ENCODE measurements at places on chromosomes 4 and X.

GRCh38 chrX:17470136-17470535 is 95.1 kb downstream of the NHS start:
- no peaks in the 10 kb centered on the region for H3K27me3 ChIP-seq
- no peak overlapping the region for H3K4me3 ChIP-seq
- DNase-seq: no peak
- no peaks in the 10 kb centered on the region for H3K4me1 ChIP-seq
- H3K27ac ChIP-seq: no peak overlapping the region

DNA sequence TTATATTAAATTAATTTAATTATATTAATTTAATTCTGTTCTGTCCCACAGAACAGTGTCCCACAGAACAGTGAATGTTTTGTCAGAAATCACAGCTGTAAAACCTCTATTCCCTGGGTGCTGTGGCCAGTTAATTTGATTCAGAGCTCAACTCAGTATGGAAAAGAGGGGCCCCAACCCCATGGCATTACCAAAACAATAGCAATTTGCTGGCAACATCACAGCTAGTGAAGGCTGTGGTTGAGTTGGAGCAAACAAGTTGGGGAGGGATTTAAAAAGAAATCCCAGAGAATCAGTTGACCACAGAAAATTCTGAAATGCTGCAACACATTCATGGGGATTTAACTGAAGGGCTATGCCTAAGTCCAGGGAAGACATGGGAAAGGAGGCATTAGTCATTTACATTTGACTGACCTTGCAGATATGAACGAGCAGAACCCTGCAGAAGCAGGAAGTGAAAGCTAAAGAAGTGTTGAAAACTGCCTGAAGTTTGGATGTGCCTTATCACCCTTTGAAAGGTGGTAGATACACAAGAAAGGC is 30.1 kb downstream of the PDHA2 start:
- no peaks in the 10 kb centered on the region for H3K27me3 ChIP-seq
- H3K36me3 ChIP-seq: no peaks in the 10 kb centered on the region
- H3K4me3 ChIP-seq: no peak overlapping the region
- no peak for DNase-seq
- H3K27ac ChIP-seq: no peak overlapping the region

- no peaks in the 10 kb centered on the region for H3K36me3 ChIP-seq
- H3K4me1 ChIP-seq: no peaks in the 10 kb centered on the region
- no peak for DNase-seq
- H3K4me3 ChIP-seq: no peak overlapping the region
- no peak overlapping the region for H3K27ac ChIP-seq
These were observed 159.9 kb downstream of the TRIML1 start for GRCh38 chr4:188299161-188299560.

DNA sequence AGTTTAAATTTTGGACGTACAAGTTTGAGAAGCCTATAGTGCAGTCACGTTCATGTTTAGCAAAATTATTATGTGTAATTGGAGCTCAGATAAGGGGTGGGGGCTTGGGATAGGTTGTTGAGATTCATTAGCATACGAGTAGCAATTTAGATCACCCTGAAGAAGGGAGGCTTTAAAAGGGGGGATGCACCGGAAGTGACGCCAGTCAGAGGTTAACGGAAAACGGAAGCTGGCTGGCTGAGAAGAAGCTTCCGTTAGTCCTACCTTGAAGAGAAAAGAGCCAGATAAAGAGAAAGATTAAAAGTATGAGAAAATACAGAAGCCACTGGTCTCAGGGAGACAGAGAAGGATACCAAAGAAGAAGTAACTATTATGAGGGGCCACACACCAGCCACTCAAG is 1.1 kb upstream of the NXT2 start:
- no peaks in the 10 kb centered on the region for H3K36me3 ChIP-seq
- no peak overlapping the region for H3K27ac ChIP-seq
- H3K4me3 ChIP-seq: no peak overlapping the region
- H3K4me1 ChIP-seq: peaks cover 2% of the 10 kb centered on the region
- DNase-seq: no peak
- peaks cover 2% of the 10 kb centered on the region for H3K27me3 ChIP-seq

- peaks cover under 1% of the 10 kb centered on the region for H3K4me1 ChIP-seq
- no peak for DNase-seq
- no peak overlapping the region for H3K4me3 ChIP-seq
- H3K27ac ChIP-seq: no peak overlapping the region
These were observed 7.0 kb upstream of the LRAT start for GRCh38 chr4:154736770-154737169.

DNA sequence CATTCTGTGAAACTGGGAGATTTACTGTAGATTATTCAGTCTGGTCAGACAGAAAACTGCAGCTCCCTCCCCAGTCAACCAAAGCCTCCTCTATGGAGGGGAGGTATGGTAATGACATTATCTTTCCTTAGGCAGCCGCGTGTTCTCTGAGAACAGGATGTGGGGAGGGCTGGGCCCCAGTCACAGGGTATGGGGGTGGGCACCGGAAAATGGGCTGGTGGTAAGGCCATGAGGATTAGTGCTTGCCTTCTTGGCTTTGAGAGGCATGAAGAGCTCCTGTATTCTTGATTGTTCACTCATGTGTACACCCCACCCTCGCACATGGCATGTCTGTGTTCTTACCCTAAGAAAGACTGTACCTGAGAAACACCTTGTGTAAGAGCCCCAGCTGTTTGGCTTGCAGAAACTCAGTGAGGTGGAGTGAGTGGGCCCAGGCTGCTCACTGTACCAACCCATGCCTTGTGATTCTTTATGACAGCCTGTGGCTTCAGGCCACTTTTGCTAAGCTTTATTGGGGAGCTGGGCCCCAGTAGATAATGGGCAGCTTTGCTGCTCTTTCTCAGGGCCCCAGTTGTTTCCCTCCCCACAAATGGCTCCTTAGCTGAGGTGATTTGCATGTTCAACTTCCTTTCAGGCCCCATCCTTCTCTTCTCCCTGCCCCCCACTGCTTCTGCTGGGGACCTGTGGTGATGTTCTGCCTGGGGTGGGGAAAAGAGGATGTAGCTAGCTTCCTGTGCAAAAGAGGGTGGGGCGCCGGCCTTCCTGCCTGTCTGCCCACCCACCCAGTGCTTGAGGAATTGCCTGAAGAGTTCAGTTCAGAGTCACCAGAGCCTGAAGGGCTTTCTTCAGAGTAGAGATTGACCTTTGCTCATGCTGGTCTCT is 30.7 kb downstream of the MSN start:
- H3K4me1 ChIP-seq: peaks cover 86% of the 10 kb centered on the region
- peak; percentile 68 for DNase-seq
- H3K27ac ChIP-seq: peak overlapping the region; percentile 78
- peaks cover 18% of the 10 kb centered on the region for H3K36me3 ChIP-seq
- H3K4me3 ChIP-seq: peak overlapping the region; percentile 32

- H3K4me1 ChIP-seq: no peaks in the 10 kb centered on the region
- no peak overlapping the region for H3K4me3 ChIP-seq
- no peak for DNase-seq
- no peaks in the 10 kb centered on the region for H3K36me3 ChIP-seq
- no peak overlapping the region for H3K27ac ChIP-seq
These were observed 91.5 kb downstream of the HTR2C start for GRCh38 chrX:114675365-114675764.

GRCh38 chr4:101818362-101818761 is 27.8 kb downstream of the BANK1 start:
- H3K4me3 ChIP-seq: no peak overlapping the region
- no peak for DNase-seq

DNA sequence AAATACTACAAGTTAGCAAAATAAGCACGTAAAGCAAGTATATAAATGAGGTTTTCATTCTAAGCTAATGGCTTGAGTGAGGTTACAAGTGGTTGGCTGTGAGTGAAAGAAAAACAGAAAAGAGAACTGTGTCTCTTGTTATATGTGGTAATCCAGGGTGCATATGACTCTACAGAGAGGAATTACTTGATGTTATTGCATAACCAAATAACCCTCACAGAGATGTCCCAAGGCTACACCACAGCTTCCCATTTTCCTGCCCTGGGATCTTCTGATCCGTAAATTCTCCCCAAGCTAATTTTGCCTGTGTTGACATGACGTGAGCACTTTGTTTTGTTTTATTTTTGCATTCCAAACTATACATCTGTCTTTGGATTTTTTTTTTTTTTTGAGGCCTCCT is 470.0 kb upstream of the INTU start:
- no peak overlapping the region for H3K4me3 ChIP-seq
- no peaks in the 10 kb centered on the region for H3K4me1 ChIP-seq
- H3K27ac ChIP-seq: no peak overlapping the region
- H3K36me3 ChIP-seq: no peaks in the 10 kb centered on the region
- H3K27me3 ChIP-seq: no peaks in the 10 kb centered on the region

- no peak overlapping the region for H3K4me3 ChIP-seq
- H3K27ac ChIP-seq: no peak overlapping the region
- H3K27me3 ChIP-seq: peaks cover 23% of the 10 kb centered on the region
- DNase-seq: no peak
- no peaks in the 10 kb centered on the region for H3K4me1 ChIP-seq
These were observed 215.3 kb upstream of the TTC29 start for GRCh38 chr4:147160908-147161513.

- no peak for DNase-seq
- H3K4me3 ChIP-seq: no peak overlapping the region
- H3K36me3 ChIP-seq: peaks cover 81% of the 10 kb centered on the region
- no peaks in the 10 kb centered on the region for H3K4me1 ChIP-seq
These were observed 64.6 kb downstream of the ZAR1 start for GRCh38 chr4:48554606-48555005.

- no peak for DNase-seq
- H3K27me3 ChIP-seq: peaks cover 49% of the 10 kb centered on the region
- H3K27ac ChIP-seq: no peak overlapping the region
- H3K4me3 ChIP-seq: no peak overlapping the region
These were observed 3.4 kb downstream of the SORCS2 start for GRCh38 chr4:7195546-7196287.

DNA sequence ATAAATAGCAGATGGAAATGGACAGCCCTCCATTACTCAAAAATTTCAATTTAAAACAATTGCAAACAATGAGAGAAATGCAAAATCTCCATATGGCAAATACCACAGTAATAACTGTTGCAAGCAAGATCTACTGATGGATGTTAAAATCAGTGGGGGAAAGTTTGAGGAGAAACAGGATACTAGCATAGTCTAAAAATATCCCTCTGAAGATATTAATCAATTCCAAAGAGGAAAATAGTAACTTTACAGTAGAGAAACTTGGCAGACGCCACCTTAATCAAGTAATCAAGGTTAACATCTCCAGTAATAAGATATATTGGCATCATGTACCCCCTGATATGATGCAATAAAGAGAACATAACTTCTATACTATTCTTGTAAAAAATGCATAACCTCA is 344.8 kb downstream of the ZNF674 start:
- no peak for DNase-seq
- H3K4me3 ChIP-seq: no peak overlapping the region
- H3K36me3 ChIP-seq: no peaks in the 10 kb centered on the region

DNA sequence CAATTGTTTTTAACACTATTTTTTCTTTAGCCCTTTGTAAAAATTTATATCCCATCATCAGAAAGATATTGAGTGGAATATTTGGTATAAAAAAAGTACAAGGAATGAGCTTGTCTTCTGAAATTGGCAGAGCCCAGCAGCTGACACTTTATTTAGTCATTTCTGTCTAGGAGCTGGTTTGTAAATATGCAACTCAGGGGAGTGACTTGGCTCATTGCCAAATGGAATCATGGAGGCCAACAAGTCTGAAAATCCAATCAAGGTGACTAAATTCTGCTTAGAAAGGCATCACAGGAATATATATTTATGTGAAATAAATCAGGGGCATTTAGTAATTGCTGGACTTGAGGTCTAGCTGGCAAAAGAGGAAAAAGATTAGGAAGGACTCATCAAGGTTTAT is 74.4 kb downstream of the OTC start:
- no peaks in the 10 kb centered on the region for H3K4me1 ChIP-seq
- H3K36me3 ChIP-seq: no peaks in the 10 kb centered on the region
- no peak overlapping the region for H3K4me3 ChIP-seq
- DNase-seq: no peak
- H3K27ac ChIP-seq: no peak overlapping the region

DNA sequence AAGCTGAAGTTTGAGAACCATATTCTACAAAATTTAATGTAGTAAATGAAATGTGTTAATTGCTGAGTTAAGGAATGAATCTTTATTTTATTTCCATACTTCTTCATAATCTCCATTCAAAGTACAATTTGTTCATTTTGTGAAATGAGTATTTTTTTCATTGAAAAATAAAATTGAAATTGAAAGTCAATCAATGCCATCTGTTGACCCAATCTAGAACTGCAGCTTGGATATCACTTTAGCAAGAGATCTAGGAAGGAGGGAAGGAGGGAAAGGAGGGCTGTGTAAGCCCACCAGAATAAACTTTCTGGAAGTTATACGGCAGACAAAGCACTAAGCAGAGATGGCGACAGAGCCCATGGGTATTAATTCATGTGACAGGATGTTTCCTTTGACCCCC is 128.4 kb downstream of the ZMAT1 start:
- H3K27me3 ChIP-seq: no peaks in the 10 kb centered on the region
- no peak overlapping the region for H3K4me3 ChIP-seq
- H3K36me3 ChIP-seq: no peaks in the 10 kb centered on the region
- no peak for DNase-seq
- no peak overlapping the region for H3K27ac ChIP-seq

GRCh38 chr4:152696764-152697261 is 17.0 kb upstream of the TMEM154 start:
- H3K27me3 ChIP-seq: no peaks in the 10 kb centered on the region
- DNase-seq: peak; percentile 69
- no peak overlapping the region for H3K27ac ChIP-seq

DNA sequence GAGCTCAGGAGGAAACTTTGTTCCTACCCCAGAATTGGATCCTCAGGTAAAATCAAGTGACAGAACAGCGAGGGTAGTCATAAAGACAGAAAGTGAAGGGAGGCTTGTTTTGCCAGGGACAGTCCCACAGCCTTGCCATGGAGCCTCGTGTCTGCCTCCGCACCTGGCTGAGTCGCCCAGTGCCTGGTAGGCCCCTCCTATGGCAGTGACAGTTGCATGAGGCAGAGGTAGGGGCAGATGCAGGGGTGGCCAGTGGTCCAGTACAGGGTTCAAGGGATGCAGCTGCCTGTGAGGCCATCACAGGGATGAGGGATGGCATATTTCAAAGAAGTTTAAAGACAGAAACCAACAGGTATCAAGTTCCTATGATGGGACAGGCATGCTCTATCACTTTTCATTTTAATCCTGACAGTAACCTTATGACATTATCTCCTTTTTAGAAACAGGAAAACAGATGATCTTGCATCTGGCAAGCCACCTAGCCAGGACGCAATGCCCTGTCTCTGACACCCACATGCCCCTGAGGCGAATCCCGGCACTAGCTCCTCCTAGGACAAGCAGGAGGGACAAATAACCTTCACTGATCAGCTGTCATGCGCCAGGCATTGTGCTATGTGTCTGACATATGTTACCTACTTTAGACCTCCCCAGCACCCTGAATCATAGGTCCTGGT is 127.4 kb upstream of the ENPP6 start:
- peaks cover 6% of the 10 kb centered on the region for H3K27me3 ChIP-seq
- DNase-seq: no peak
- H3K36me3 ChIP-seq: no peaks in the 10 kb centered on the region
- H3K4me1 ChIP-seq: peaks cover 13% of the 10 kb centered on the region
